Activated CD4-positive, alpha-beta T cell treated with anti-CD3 and anti-CD28 coated beads for 48 hours (primary cell): ENCODE measurements at places on chromosomes 2 and 18.
A peak's percentile ranks its signal among the peaks of the same experiment; 100 is the strongest.

DNA sequence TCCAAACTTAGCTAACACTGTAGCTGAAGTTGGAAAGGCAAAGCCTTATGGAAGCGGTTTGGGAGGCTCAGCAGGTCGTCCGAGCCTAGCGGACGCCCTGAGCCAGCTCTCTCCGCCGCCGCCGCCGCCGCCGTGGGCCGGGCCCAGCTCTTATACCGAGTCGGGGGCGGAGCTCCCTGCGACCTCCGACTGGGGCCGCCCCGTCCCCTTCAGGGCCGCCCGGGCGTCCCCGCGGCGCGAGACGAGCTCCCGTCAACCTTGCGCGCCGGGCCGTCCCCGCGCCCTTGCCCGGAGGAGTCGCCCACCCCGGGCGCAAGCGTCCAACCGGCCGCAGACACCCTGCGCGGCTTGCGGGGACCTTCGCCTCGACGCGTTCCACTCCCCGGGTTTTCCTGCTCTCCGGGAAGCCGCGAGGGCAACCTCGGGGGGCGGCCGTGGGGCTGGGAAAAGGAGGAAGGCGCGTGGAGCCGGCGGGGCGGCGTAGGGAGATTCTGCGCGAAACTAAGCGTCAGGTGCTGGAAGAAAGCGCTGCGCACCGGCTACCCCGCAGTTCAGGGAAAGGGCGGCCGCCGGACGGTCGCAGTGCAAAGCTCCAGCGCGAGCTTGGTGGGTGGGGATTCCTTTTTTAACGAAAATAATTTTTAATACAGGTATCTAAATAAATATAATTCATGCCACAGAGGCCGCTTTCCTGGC, at the start of gene SLC40A1:
SLC40A1 (minus strand) TSS at position 129 of the 696 bp plus-strand sequence. CDS start 326 bp downstream, outside the sequence.
- DNase-seq, result peak; percentile 72

- peak; percentile 69 for DNase-seq
These were observed 51.0 kb downstream of the LDLRAD4 start for GRCh38 chr18:13269521-13270011.

GRCh38 chr2:109558076-109558882, 55.5 kb downstream of the SEPTIN10 start:
- peak; percentile 8 for DNase-seq

DNA sequence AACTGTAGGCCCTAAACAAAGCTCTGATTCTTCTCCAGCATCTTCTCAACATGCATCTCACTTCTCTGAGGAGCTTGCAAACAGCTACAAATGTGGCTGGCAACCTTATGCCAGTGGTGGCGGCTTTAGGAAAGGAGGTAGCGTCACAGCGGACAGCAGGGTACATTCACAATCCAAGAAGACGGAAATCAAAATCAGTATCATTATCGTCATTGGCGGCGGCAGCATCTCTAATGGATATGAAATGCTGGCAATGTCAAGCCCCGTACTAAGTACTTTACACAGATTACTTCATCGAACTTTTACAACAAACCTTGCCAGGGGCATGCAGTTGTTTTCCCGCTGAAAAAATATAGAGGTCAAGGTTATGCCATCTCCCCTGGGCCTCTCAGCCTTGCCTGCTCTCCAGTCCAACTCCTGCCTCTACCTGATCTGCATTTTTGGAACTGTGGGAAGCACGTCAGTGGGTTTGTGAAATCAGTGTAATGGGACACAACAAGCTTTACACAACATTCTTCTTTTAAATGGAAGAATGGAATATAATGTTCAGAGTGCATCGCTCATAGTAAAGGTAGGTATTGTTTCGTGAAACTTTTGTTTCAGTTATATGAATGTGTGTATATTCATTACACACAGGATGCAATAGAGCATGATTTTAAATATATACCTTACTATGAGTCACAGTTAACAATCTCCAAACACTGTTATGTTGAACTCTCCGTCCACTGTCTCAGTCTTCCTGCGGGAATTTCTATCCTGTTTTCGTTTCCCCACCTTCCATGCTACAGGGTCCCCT, 152.9 kb downstream of the TTC32 start:
- no peak for DNase-seq

DNA sequence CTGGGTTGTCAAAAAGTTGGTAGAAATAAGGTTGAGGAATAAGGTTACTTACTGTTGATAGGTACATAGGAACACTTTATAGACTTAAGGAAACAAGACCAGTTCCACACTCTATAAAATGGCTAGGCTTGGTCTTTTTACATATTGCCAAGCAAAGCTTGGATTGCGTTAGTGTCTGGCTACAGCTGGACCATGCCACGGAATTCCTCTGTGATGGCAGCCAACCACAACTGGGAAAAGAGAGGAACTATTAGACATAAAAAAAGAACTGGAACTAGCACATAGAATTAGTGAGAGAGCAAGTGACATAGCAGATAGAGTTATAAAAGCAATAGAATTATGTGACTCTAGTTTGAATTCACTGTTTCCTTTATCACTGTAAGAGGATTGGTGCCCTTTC, 17.7 kb upstream of the DPP10 start:
- DNase-seq, result no peak

GRCh38 chr2:54579682-54580620, 123.8 kb downstream of the SPTBN1 start:
- DNase-seq, result no peak

GRCh38 chr2:58651930-58652329, 410.8 kb upstream of the FANCL start:
- DNase-seq, result no peak

DNA sequence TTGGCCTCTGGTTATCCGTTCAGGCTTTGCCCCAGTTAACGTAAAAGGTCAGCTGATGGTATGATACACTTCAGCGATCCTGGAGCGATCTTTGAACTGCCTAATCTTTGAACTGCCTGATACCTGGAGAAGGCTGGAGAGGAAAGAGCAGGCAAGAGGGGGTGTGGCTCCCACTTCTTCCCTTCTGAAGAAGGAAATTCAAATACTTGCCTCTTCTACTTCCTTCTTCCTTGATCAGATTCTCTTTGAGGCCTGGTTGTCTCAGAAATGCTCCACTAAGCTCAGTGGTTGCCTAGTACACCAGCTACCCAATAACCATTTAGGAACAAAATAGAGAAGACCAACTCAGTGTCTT, 619 bp downstream of the GALM start:
- peak; percentile 24 for DNase-seq

DNA sequence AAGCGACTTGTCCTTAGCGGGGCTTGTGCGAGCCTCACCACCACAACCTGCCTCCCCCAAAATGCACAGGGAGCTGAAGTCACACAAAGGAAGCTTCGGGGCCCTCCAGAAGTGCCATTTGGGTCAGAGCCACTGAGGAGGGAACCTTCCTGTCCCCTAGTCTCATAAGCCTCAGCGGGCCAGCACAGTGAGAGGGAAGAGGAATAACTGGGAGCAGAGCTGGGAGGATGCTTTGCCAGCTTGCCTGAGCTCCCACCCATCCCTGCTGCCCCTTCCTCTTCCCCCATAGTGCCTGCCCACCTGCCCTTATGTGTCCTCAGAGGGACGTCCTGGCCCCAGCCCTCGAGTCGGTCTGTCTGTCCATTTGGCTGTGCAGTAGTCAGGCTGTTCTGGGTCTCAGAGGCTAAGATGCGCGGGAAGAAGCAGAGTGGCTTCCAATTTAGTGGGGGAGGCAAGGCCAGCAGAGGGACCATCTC, 51.8 kb upstream of the GPR17 start:
- no peak for DNase-seq

DNA sequence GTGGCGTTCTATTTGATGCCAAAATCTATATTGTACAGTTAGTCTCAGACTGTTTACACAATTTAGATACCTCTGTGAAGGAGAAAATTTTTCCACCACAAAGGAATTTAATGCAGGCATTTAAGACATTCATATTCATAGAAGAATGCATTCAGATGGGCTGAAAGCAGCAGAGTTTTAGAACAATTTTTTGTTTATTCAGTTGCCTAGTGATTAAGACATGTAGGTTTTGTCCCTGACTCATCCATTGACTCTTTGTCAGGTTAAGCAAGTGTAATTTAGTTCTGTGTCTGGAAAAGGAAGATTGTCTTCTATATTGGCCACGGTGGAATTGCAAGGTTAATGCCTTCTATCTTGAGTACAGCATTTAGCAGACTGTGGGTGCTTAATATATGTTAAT, 515.0 kb downstream of the PARD3B start:
- no peak for DNase-seq

DNA sequence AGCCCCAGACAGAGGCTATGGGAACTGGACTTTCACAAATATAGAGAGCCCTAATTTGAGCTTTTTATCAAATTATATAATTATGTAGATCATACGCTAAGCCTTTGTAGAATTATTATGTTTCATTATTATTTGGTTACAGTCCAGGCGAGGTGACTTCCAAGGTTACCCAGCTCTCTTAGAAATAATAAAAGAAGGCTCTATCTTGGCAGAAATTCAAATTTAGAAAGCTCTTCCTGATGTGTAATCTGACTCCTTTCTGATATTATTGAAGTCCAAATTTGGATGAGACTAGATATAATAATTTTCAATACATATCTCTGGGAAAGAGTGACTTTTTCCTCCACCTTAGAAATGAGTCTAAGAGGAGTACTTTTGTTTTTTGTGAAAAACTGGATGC, 4.8 kb upstream of the SLC38A11 start:
- no peak for DNase-seq

- DNase-seq, result no peak
These were observed 660 bp upstream of the MBP start for GRCh38 chr18:77133051-77133834.

DNA sequence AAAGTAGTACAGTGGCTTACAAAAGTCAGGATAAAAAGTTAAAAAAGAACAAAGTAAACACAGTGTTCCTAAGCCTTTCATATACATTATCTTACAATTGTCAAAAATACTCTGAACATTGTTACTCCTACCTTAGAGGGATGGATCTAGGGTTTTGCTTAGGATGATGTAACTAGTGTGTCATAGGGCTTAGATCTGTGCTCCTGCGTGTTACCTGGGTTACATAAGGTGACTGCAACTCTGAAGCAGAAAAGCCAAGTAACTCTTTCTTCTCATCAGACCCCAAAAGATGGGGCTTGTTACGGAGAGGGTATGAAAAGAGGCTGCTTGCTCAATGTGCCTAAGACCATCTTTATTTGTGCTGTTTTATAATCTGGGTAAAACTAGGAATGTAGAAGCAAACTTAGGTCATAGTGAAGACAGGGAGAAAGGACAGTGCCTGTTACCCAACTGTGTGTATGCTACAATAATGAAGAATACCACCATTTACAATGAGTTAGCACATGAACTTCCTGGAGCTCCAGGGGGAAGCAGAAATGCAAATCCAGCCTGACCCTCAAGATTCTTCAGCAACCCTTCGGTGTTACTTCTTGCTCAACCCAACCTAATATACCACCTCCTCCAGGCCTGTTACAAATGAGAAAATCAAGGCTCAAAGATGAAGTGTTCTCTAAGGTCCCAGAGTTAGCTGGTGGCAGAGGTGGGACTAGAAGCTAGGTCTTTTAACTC, 42.0 kb upstream of the STK17B start:
- no peak for DNase-seq
